ENCODE measurements at places on chromosomes 11 and 22.

- peak; percentile 86 for DNase-seq
Measured at GRCh38 chr11:47768101-47768612, 1.0 kb upstream of the FNBP4 start.

- DNase-seq, result no peak
Measured at GRCh38 chr11:35036639-35037038, 102.3 kb upstream of the CD44 start.

DNA sequence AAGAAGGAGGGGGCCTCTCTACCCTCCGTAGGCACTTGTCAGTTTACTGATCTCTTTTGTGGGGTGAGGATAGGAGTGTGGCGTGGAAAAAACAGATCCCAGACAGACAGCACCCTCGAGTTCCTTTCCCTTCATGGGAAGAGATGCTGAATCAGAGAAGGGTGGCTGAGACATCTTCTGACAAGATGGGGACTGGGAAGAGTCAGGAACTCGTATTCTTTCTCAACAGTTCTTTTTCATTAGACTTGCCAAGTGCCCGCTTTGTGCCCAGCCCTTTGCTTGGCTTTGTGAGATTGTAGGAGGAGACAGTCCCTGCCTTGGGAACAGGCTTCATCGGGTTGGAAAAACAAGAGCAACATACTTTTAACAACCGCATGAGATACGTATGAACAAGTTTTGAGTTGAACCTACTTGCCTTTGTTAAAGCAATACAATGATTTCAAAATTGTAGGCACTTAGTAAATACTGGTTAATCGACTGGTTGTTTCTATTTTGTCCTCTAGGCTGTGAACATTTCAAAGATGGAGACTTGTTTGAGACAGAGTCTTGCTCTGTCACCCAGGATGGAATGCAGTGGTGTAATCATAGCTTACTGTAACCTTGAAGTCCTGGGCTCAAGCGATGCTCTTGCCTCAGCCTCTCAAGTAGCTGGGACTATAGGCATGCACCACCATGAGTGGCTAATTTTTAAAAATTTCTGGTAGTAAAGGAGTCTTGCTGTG, 1.1 kb downstream of the RRM1 start:
- peak; percentile 72 for DNase-seq

DNA sequence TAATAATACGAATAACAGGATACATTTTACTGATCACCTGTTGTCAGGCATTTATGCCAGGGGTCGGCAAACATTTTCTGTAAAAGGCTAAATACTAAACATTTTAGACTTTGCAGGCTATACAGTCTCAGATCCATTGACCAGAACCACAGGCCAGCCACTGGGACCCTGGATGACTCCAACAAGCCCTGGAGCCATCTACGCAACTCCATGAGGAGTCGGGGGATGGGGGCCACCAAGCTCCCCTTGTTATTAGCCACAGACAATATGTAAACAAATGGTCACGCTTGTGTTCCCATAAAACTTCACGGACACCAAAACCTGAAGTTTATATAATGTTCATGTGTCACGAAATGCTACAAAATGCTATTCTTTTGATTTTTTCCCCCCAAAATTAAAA, 54.4 kb upstream of the EMID1 start:
- DNase-seq, result no peak

- DNase-seq, result peak; percentile 71
Measured at GRCh38 chr11:313787-314553, at the start of gene IFITM1. Gene IFITM1 (plus strand): TSS chr11:314040. CDS start chr11:314171, 131 bp downstream.

DNA sequence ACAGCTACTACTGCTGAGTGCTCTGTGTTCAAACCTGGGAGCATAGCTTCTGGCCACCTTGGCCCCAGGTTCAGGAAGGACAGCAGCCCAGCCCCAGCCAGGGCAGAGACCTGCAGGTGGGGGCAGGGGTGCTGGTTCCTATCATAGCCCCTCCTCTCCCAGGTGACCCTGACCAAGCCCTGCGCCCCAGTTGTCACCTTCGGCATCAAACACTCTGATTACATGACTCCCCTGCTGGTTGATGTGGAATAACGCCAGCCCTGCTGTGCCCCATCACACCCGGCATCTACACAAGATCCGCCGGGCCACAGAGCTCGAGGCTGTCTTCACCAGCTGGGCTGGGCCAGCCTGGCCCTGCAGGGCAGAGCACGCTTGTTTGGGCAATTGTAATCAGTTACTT, 6.9 kb downstream of the SCGB1C1 start:
- no peak for DNase-seq

Measured in fibroblast of skin of back (primary cell).